ENCODE measurements at places on chromosomes 11 and 22. TPM values are rescaled to one million over a fixed set of nuclear protein-coding genes. Genes with fewer than 3 reads are reported as not detected.

ROBO4 gene
- total RNA-seq: 9.6 TPM

IFITM10 gene
- 4.3 TPM for total RNA-seq

GRCh38 chr11:93198215-93198845, 539 bp upstream of the SLC36A4 start:
- peak; percentile 28 for DNase-seq

DNA sequence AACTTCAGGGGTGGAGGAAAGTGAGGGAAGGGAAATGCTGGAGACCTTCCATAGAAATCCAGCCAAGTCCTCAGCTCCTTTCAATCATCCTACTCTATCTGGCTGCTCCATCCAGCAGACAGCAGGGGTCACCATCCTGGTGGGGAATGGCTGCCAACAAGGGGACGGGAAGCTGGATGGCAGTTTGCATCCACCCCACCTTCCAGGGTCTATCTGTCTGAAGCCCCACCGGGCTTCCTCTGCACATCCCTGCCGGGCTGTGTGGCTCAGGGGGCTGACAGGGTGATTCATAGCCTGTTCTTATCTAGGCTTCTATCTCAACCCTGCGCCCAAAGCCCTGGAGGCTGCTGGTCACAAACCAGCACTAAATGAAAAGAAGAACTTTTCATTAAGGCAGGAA, 1.1 kb downstream of the SYTL2 start:
- DNase-seq: peak; percentile 75

GRCh38 chr22:44685384-44686056, 16.5 kb upstream of the PRR5 start:
- DNase-seq: peak; percentile 62

GRCh38 chr11:12110714-12111548, 541 bp downstream of the MICAL2 start:
- no peak for DNase-seq

- DNase-seq: no peak
These were observed 10.6 kb downstream of the MTFP1 start for GRCh38 chr22:30436196-30436595.

TH gene
- total RNA-seq: 0.88 TPM

GRCh38 chr11:102010776-102011494, 36.3 kb upstream of the CFAP300 start:
- peak; percentile 92 for DNase-seq

TSSC4 gene
- 22.9 TPM for total RNA-seq

DNA sequence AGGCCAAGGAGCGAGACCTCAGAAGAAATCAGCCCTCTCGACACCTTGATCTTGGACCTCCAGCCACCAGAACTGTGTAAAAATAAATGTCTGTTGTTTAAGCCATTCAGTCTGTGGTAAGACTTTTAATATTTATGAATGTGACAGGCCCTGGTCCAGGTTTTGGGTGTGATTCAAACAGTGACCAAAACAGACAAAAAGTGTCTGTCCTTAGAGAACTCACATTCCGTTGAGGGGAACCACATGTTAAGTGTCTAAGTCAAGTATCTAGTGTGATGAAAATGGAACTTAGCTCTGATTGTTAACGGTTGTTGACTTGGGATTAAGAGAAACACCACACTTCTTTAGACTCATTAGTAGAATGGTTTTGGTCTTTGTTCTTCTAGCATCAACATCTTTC, 22.2 kb downstream of the ATXN10 start:
- DNase-seq: no peak

GRCh38 chr11:129489249-129489648, 113.6 kb downstream of the BARX2 start:
- no peak for DNase-seq

- no peak for DNase-seq
These were observed 48.1 kb upstream of the DAGLA start for GRCh38 chr11:61632096-61632495.

DNA sequence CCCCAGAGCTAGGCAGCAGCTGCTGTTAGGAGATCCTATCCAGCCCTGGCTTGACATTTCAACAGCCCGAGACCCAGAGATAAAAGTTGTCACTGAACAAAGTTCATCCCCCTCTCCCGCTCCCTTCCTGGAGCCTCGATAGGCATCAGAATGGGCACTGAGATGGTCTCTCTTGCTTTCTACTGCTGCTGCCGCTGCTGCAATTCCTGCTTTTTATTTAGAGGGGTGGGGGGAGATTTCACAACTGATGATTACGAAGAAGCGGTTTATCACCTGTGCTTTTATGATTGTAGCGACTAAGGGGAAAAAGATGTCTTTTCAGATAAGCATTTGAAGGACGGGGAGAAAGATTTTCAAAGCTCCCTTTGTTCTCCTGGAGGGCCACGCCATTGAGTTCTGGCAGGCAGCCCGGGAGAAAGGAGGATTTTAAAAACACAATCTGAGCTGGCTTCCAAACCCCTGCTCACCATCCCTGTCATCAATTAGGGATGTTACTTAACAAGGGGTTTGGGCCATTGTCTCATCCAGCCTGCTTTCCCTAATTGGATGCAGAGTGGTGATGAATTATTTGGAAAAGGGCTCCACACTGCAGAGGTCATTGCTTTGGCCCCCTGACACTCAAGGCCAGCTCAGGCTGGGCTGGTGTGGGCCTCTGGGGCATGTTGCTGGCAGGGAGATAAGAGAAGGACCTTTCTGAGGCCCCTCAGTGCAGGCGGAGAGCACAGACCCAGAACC, 344.7 kb downstream of the BUD13 start:
- peak; percentile 41 for DNase-seq

GRCh38 chr22:33426451-33426850, 368.3 kb upstream of the SYN3 start:
- no peak for DNase-seq

- DNase-seq: peak; percentile 54
These were observed 25.5 kb downstream of the DKK3 start for GRCh38 chr11:11982975-11983374.

DNA sequence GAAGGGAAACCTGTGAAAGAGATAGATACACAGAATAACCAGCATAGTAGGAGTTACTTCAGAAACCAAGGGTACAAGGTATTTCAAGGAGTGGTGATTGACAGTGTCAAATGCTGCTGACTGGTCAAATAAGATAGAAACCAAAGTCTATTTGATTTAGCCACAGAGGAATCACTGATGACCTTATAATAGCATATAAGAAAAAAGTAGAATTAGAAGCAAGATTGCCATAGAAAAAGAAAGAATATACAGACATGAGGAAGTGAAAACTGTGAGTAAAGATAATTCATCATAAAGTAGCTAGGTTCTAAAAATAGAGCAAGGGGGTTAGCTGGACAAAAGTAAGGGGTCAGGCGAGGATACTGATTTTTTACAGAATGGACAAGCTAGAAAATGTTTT, 14.2 kb downstream of the ZBTB44 start:
- DNase-seq: no peak

HOATZ gene
- total RNA-seq: not detected

- no peak for DNase-seq
These were observed 98.8 kb downstream of the MPPED2 start for GRCh38 chr11:30487200-30487898.

GRCh38 chr22:45310977-45311531, 1.3 kb downstream of the FAM118A start:
- no peak for DNase-seq

- DNase-seq: no peak
These were observed 65.1 kb upstream of the SLC35C1 start for GRCh38 chr11:45739866-45740265.

DNA sequence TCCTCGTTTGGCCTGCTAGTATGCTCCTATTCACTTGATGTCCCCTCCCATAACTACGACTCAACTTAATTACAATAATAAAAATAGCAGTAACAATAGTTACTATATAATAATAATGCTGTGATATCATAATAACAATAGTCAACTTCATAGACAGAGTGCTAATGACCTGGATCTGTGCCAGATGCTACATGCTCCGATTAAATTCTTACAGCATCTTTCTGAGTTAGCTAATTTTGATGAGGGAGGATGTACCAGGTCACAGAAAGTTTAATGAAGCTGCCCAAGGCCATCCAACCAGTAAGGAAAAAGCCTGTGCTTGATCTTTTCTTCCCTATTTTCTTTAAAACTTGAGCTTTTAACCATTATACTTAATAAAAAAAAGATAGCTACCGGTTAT, 413.4 kb upstream of the LRRC4C start:
- DNase-seq: no peak

DNA sequence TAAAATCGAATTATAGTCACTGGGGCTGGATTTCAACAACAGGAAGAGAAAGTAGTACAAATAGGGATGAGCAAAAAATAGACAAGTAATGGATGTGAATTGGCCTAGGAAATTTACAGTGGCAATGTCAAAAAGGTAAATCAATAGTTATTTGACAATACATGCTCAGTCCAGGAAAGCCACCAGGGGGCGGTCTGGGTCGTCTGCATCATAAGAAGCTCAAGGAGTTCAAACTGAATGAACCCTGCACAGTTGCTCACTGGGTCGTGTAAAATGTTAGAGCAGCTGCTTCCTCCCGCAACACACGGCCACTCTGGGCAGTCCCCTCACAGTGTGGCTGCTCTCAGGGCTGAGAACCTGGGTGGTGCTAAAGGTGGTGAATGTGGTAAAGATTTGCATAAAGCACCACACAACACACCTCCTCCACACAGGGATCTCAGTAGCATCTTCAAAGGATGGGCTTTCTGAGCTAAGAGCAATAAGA, 85.9 kb downstream of the ZNF280B start:
- DNase-seq: peak; percentile 38

DNA sequence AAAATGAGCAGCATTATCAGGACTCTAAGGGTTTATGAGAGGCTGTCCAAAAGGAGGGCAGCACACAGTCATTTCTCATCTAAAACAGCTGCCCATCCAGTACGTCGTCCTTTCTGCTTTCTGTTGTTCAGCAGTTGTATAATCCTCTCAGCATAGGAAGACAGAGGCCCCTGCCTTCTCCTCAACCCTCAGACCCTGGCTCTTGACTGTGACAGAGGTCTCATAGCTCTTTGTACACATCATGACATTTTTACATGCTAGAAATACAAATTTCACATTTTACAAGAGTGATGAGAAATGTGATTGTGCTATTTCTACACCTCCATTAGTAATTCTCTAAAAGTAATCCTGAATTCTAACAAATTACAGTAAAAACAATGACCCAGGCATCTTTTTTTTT, 36.2 kb upstream of the ZC3H12C start:
- no peak for DNase-seq

MMP12 gene
- total RNA-seq: not detected

DNA sequence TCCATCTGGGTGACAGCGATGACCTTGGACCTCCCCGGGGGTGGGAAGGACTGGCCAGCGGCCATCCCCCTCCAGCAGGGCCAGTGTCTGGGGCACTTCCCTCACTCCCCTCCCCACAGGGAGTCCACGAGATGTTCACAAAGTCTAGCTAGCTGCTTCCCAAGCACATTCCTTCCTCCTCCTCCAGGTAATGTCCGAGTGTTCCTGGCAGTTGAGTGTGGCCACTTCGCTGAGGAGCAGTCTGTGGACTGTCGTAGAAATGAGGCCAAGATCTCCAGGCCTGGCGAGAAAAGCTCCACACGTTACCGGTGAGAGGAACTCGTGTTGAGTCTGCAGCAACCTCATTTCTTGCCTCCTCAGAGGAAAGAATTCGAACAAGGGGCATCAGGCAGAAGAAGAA, 425.5 kb downstream of the BRD1 start:
- DNase-seq: no peak

MYH9 gene
- total RNA-seq: 260 TPM

NUDT8 gene
- 7.2 TPM for total RNA-seq

GRCh38 chr11:96033599-96033998, 109.7 kb upstream of the MTMR2 start:
- DNase-seq: no peak

TSGA10IP gene
- total RNA-seq: not detected

DNA sequence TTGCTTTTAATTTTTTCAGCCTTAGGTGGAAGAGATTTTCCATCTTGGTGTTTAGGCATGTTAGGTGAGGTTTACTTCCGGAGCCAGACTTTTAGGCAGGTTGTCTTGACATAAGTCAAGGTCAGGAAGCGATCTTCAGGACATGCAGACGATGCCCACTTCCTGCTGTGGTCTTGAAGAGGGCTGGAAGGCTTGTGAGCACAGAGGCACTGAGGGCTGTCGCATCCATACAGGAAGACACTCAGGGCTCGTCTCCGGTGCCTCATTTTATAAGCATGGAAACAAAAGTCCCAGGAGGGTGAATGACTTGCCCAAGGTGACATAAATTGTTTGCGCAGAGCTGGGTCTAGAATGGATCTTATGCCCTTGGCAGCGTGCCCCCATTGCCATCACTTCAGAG, 30.8 kb downstream of the MARK2 start:
- no peak for DNase-seq

VPS51 gene
- total RNA-seq: 48.7 TPM

- no peak for DNase-seq
These were observed 129.1 kb downstream of the APOL5 start for GRCh38 chr22:35846804-35847203.

GRCh38 chr11:94322501-94322900, 18.1 kb downstream of the IZUMO1R start:
- DNase-seq: no peak

DNA sequence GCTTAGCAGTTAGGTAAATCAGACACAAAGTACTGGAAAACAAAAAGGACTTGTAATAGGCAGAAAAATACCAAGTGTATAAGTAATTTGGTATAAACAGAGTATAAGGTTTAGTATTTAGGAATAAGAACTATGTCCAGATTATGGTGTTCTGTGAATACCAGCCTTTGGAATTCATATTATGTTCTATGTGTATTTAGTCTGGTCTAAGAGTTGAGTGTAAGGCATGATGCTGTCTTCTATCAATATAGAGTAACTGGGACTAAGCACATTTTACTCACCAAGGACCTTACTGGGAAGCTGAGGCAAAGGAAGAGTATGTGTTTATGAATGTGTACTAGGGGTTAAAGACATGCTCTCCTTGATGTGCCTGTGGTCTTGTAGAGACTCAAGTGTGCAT, 9.5 kb downstream of the SDHD start:
- DNase-seq: no peak

- peak; percentile 100 for DNase-seq
These were observed 81.3 kb upstream of the BLID start for GRCh38 chr11:122197066-122197987.

GRCh38 chr11:117623831-117624271, 173.2 kb downstream of the DSCAML1 start:
- no peak for DNase-seq

- DNase-seq: no peak
These were observed 46.1 kb upstream of the BLID start for GRCh38 chr11:122162095-122162494.

DNA sequence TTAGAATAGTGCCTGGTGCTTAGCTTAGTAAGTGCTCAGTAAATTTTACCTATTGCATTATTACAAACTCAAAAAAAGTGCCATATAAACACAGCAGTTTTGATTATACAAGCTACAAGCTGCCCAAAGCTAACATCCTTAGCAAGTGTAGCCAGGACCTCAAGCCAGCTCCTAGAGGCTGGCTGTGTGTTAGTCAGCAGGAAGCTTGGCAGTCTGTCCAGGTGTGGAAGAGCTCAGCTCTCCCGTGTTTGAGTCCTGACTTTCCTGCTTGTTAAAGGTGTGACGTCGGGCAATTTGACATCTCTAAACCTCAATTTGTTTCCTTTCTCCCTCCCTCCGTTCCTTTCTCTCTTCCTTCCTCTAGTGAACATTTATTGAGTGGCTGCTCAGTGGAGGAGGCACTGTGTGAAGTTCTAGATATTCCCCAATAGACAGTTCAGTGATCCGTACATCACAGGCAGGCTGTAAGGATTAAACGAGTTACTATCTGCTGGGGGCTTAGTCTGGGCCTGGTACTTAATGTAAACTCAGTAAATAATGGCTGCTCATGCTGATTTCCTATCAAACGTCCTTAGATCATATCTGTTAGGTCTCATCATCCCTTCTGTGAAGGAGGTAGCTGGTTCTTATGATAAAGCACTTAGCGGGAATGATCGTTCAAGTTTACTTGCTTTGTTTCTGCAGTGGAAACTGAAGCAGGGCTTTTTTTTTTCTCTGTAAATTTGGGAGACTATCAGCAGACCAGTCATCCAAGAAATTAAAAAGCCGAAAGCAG, 68.7 kb downstream of the PRR5L start:
- no peak for DNase-seq

MS4A12 gene
- not detected for total RNA-seq
